Stimulated activated CD8-positive, alpha-beta memory T cell treated with anti-CD3 and anti-CD28 coated beads, Interleukin-15, amount 100 ng/mL, for 48 hours (primary cell): ENCODE measurements at places on chromosomes 1 and 21.

- no peak for DNase-seq
These were observed 9.9 kb upstream of the SLAMF1 start for GRCh38 chr1:160656737-160657136.

- DNase-seq, result no peak
These were observed 575.8 kb downstream of the NUF2 start for GRCh38 chr1:163897412-163898155.

GRCh38 chr1:209823143-209824041, 4.4 kb upstream of the UTP25 start:
- no peak for DNase-seq

DNA sequence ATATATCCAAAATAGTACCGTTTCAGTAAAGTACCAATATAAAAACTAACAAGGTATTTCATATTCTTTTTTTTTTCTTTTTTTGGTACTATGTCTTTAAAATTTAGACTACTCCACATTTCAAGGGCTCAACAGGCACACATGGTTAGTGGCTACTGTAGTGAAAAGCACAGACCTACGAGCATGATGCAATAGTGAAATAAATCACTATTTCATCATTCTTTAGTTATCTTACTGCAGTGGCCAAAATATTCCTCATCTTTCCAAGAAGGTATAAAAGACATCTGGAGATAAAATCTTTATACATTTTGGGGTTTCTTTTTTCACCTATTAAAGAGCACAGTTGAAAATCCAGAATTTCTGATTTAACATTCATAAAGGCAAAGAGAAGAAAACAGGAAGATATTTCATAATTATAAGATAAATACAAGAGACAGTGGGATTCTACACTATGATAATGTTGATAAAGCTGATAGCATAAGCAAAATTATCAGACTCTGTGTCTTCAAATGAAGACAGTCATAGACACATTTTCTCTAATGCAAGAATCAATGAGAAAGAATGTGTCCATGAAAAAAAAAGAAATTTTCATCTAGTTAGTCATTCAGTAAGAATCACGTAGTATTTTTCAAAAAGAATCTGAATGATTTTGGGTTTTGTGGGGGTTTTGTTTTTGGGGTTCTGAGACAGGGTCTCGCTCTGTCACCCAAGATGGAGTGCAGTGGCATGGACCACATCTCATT, 41.9 kb downstream of the CEP170 start:
- DNase-seq, result no peak

GRCh38 chr1:92037400-92037799, 7.6 kb downstream of the EPHX4 start:
- no peak for DNase-seq

- DNase-seq, result no peak
These were observed 57.3 kb downstream of the RHOU start for GRCh38 chr1:228792601-228793000.

DNA sequence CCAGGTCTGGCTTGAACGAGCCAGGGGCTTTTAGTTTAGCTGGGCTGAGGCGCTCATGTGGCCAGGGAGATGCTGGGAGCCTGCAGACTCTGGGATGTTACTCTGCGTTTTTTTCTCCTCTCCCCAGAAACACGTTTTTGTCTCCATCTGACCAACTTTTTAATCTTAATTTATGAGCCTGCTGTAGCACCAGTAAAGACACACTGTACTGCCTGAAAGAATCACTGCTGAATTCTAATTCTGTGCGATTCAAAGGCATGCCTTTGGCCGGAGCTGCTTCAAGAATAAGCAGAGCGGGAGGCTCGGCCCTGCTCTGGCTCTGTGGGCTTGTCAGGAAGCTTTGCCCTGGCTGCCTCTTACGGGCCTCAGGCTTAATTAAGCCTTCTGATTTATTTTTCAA, 129.5 kb downstream of the CAMTA1 start:
- DNase-seq, result no peak

- no peak for DNase-seq
These were observed 64.3 kb downstream of the OPTC start for GRCh38 chr1:203558064-203558760.

GRCh38 chr1:66848193-66848592, 47.1 kb upstream of the INSL5 start:
- DNase-seq, result no peak

GRCh38 chr1:89974256-89974655, 20.7 kb upstream of the ZNF326 start:
- DNase-seq, result no peak

- no peak for DNase-seq
These were observed 106.0 kb downstream of the CASZ1 start for GRCh38 chr1:10690484-10690883.

DNA sequence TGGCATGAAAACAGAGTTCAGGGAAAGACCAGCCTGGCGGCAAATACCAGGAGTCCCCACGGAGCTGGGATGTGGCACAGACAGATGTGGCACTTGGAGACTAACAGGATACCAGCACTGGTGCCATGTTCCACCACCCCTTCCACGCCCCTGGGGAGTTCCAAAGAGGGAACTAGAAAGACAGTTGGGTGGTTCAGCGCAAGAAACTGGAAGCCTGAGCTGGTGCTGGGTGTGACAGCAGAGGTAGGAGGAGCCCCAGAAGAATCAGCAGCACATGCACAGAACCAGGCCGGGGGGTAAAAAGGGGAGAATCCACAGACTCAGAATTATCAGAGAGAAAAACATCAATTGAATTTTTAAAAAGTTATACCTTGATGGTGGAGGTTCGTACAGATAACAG, 22.4 kb downstream of the DDX20 start:
- no peak for DNase-seq

- DNase-seq, result no peak
These were observed 53.2 kb upstream of the LRRC8D start for GRCh38 chr1:89767618-89768017.

- no peak for DNase-seq
These were observed 236.2 kb downstream of the NFIA start for GRCh38 chr1:61318319-61319125.

GRCh38 chr1:95286479-95286878, 52.5 kb downstream of the RWDD3 start:
- DNase-seq, result no peak

- peak; percentile 51 for DNase-seq
These were observed 57.3 kb upstream of the EFHD2 start for GRCh38 chr1:15352128-15352957.

GRCh38 chr1:206770531-206771337, at the start of gene IL19:
Gene IL19 (plus strand): TSS chr1:206770773. CDS start chr1:206836663, 65,890 bp downstream.
- DNase-seq, result no peak

DNA sequence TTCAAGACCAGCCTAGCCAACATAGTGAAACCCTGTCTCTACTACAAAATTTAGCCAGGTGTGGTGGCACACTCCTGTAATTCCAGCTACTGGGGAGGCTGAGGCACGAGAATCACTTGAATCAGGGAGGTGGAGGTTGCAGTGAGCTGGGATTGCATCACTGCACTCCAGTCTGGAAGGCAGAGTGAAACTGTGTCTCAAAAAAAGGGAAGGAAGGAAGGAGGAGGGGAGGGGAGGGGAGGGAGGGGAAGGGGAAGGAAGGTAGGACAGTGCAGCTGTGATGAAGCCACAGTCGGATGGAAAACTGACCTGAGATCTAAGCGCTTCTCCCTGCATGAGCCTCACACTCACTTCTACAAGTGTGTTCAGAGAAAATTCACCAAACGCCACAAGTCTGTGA, 22.0 kb upstream of the FHAD1 start:
- DNase-seq, result no peak

- no peak for DNase-seq
These were observed 5.1 kb upstream of the CTSK start for GRCh38 chr1:150813028-150813707.
